ENCODE measurements at places on chromosomes 13 and 19.

DNA sequence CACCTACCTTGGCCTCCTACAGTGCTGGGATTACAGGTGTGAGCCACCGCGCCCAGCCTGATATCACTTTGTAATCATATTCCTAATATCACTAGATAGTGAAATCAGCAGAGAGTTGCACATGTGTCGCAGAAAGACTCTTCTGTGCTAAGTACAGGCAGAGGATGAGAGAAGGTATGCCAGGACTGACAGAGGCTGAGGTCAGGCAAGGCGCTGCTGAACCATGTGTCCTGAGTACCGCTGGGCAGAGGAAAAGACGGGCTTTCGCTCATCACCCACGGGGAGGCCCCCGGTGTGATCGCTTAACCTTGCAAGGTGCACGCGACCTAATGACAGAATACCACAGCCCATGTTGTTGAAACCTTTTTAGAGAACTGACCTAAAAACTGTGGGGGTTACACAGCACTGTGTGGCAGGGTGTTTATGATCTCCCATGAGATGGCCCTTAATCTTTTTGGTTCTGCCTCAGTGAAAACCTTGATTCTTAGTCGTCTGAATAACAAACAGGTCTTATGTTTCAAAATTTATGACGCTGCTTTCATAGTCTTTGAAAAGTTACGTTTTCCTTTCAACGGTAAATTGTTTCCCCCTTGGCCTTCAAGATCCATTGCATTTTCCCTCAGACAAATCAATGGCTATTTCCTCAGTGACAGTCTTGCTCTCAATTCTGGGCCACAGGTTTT is 12.2 kb downstream of the GJA3 start:
- H3K27me3 ChIP-seq = peaks cover 6% of the 10 kb centered on the region
- H3K36me3 ChIP-seq = no peaks in the 10 kb centered on the region
- H3K4me3 ChIP-seq = no peak overlapping the region
- no peaks in the 10 kb centered on the region for H3K4me1 ChIP-seq
- DNase-seq = no peak

DNA sequence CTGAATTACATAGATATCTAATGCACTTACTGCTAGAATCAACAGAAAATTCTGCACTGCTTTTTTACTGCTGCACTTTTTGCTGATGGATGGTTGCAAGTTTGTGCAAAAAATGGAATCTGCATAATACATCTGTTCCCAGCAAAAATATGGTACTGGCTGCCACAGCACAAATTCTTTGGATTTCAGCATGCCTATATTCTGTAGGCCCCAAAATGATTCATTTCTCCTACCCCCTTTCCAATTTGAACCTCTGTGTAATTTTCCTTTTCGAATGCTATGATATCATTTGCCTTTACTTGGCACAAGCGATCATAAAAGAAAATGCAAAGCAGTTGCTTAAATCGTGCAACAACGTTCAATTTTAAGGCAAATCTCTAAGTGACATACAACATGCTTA is 524.2 kb upstream of the NBEA start:
- DNase-seq = no peak
- H3K27ac ChIP-seq = no peak overlapping the region
- H3K4me1 ChIP-seq = no peaks in the 10 kb centered on the region
- no peaks in the 10 kb centered on the region for H3K27me3 ChIP-seq
- H3K4me3 ChIP-seq = no peak overlapping the region

- H3K36me3 ChIP-seq = no peaks in the 10 kb centered on the region
- no peaks in the 10 kb centered on the region for H3K4me1 ChIP-seq
- H3K4me3 ChIP-seq = no peak overlapping the region
- DNase-seq = no peak
- no peak overlapping the region for H3K27ac ChIP-seq
- H3K27me3 ChIP-seq = peaks cover 3% of the 10 kb centered on the region
These were observed 133.5 kb downstream of the UQCRFS1 start for GRCh38 chr19:29079356-29080032.

DNA sequence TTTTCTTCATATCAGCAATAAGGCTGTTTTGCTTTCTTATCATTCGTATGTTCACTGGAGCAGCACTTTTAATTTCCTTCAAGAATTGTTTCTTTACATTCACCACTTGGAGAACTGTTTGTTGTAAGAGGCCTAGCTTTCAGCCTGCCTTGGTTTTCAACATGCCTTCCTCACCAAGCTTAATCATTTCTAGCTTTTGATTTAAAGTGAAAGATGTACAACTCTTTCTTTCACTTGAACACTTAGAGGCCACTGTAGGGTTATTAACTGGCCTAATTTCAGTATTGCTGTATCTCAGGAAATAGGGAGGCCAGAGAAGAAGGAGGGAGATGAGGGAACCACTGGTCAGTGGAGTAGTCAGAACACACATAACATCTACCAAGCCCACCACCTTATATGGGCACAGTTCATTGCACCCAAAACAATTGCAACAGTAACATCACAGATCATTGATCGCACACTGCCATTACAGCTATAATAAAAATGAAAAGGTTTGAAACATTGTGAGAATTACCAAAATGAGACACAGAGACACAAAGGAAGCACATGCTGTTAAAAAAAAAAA is 181.4 kb upstream of the TUBA3C start:
- H3K27ac ChIP-seq = no peak overlapping the region
- H3K36me3 ChIP-seq = no peaks in the 10 kb centered on the region
- H3K27me3 ChIP-seq = no peaks in the 10 kb centered on the region

DNA sequence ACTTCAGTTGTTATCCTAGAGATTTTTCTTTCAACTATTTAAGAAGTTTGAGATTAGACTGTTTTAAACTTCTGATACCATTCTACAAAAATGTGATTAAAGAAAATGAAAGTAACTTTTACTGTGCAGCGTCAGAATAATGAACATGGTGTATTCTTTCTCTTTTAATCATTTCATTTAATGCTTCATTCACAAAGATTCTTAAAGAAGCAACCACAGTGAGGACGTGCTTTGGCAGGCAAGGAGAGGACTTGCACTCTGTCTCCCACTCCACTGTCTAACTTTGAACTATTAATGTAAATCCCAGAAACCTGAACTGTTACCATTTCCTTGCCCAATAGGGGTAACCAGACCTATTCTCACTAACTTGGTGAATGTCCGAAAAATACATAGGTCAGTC is 137.0 kb downstream of the KCNRG start:
- H3K36me3 ChIP-seq = no peaks in the 10 kb centered on the region
- no peak overlapping the region for H3K27ac ChIP-seq
- H3K4me3 ChIP-seq = no peak overlapping the region
- H3K4me1 ChIP-seq = peaks cover 10% of the 10 kb centered on the region
- no peaks in the 10 kb centered on the region for H3K27me3 ChIP-seq

All from left lung (tissue), 14 donors.